ENCODE measurements at places on chromosomes 2 and 18.

GRCh38 chr2:136448432-136448831 is 316.9 kb upstream of the THSD7B start:
- no peak for DNase-seq

DNA sequence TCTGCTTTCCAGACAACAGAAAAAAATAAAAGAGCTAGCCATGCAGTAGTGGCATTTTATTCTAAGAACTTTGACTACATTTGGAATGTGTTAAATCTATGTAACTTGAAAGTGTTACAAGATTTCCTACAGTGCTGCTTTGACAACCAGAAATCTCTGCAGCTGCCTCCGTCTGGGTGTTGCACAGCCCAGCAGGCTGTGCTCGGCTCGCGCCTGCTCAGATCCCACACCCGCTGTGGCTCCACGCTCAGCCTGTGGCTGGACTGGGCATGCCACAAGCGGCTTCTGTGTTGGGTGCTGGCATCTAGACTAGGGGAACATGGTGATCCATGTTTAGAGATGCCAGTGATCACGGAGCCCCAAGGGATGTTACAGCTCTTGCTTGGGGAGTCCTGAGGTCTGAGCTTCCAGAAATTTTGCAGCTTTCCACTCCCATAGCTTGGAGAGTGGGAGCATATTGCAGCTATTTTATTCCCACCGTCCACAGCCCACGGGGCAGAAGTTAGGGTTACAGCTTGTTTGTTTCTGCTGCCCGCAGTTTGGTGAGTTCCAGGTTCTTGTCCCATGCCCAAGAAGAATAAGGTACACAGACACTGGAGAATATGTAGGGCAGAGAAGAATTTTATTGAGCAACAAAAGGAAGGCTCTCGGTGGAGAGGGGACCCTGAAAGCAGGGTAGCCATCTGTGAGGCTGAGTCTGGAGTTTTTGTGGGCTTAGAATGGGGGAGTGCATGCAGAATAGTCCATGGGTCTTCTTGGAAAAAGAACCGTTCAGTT is 44.1 kb downstream of the FAM171B start:
- no peak for DNase-seq

- DNase-seq: no peak
Observed at GRCh38 chr2:223920109-223920508, 25.0 kb downstream of the WDFY1 start.

GRCh38 chr2:58574873-58575272 is 333.7 kb upstream of the FANCL start:
- no peak for DNase-seq

- DNase-seq: no peak
Observed at GRCh38 chr18:25033747-25034471, 318.1 kb downstream of the ZNF521 start.

DNA sequence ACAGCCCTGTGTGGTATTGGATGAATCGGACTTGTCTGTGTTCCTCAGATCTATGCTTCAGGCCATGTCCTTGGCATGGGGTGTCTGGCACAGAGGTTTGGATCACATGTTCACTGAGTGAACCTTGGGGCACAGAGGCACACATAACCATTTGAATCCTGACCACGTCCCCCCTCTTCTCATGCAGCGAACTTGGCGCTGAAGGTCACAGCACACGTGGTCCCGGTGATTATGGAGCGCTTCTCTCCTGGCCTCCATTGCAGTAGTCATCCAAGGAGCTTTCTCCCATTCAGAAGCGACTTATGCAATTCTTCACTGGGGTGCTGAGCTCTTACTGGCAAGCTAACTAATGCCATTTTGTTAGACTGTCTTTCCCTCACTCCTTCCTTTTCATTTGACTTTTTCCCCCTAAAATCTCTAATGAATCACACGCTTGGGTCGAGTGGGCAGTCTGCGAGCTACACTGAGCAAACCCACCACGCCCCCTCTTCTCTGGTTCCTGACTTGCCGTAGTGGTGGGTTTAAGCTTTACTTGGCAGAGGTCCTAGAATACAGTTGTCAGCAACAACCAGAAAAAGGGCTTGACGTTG is 59.4 kb downstream of the KCNG2 start:
- no peak for DNase-seq

DNA sequence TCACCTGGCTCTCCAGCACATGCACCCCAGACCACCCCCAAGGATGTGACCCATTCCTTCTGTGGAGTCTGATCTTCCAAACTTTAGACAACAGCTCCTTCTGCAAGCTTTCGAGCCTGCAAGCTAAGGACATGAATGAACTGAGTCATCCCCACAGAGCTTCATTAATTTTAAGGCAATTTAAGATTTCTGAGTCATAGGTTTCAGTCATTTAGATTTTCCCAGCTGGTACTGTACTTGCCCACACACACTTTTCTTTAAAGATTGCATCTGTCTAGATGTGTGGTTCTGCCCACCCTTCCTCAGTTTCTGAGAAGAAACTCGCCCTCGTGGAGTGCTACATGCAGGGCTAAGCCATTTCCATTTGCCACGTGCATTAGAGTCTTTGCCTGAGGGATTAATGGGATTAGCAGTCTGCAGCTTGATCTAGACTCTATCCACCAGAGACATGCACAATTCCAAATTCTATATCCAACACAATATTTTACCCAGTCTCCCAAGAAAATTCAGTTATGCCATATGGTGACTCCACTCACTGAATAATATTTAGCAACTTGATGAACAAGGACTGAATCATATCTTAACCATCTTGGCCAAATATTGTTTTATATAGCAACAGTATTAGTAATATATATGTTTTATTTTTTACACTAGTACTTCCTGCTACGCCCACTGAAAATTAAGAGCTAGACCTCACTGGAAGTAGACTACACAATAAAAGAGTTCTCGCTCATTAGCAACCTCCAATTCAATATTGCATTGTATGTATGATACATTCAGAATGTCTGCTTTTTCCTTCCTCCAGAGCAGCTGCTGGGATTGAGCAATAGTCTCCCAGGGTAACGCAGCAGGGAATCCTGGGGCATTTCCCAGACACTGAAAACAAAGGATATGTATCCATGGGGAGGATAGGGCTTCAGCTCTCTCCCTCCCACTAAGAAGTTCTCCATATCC is 14.3 kb upstream of the TRIB2 start:
- no peak for DNase-seq

GRCh38 chr2:241412144-241412543 is 56.1 kb downstream of the FARP2 start:
- no peak for DNase-seq

- DNase-seq: no peak
Observed at GRCh38 chr2:13522096-13522495, 805.4 kb downstream of the TRIB2 start.

DNA sequence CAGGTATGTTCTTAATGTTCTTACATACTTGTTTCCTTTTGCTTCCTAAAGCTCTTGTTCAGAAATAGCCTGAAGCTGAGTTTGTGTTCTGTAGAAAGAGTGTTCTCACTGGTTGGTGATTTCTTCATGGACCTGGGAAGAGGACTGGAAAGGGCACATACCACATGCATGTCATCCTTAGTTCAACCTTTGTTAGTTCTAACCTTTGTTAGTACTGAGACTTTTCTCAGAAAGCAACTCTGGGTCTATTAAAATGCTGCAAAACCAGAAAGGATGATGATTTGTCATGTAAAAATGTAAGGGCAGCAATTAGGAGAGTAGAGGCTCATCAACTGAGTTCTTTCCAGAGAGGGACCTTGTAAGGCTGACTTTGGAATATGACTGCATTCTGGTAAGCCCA is 2.5 kb upstream of the FAP start:
- DNase-seq: no peak

- DNase-seq: no peak
Observed at GRCh38 chr2:26074676-26075075, 40.8 kb downstream of the RAB10 start.

DNA sequence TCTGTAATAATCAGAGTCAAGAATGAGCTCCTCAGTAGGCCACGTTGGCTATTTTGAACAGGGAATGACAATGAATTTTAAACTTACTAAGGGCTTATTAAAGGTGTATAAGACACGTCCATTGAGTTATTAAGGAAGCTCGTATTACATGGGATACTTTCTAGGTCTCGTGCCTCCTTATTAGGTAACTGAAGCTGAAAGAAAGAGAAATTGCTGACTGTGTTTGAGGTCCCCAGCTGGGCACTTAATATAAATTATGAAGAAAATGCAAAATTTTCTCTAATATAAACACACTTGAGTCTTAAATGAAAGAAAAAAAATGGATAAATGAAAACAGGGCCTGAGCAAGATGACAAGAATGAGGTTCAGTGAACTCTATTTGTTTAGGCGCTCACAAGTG is 21.8 kb downstream of the CLUL1 start:
- DNase-seq: no peak

Data from left forelimb (tissue), 1 donor.